Stimulated activated CD8-positive, alpha-beta memory T cell treated with anti-CD3 and anti-CD28 coated beads, Interleukin-7, amount 100 ng/mL, for 48 hours (primary cell): ENCODE measurements at places on chromosomes 16 and 17.

- DNase-seq, result no peak
Observed at GRCh38 chr16:67969254-67970039, 1.0 kb upstream of the SLC12A4 start.

DNA sequence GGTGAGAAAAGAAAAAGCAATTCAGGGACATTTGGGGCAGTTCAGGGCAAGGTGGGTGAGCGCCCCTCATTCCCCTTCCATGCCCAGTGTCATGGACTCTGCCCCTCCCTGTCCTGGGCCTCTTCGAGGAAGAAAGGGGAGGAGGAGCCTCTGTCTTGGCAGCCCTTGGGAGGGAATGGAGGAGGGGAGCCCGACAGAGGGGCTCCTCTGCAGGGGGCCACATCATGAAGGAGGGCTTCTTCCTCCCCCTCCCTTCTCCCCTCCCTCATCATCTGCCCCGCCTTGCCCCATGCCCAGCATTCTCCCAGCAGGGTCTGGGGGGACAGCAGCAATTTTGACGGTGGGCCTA is 33.2 kb upstream of the TAC4 start:
- DNase-seq, result no peak

DNA sequence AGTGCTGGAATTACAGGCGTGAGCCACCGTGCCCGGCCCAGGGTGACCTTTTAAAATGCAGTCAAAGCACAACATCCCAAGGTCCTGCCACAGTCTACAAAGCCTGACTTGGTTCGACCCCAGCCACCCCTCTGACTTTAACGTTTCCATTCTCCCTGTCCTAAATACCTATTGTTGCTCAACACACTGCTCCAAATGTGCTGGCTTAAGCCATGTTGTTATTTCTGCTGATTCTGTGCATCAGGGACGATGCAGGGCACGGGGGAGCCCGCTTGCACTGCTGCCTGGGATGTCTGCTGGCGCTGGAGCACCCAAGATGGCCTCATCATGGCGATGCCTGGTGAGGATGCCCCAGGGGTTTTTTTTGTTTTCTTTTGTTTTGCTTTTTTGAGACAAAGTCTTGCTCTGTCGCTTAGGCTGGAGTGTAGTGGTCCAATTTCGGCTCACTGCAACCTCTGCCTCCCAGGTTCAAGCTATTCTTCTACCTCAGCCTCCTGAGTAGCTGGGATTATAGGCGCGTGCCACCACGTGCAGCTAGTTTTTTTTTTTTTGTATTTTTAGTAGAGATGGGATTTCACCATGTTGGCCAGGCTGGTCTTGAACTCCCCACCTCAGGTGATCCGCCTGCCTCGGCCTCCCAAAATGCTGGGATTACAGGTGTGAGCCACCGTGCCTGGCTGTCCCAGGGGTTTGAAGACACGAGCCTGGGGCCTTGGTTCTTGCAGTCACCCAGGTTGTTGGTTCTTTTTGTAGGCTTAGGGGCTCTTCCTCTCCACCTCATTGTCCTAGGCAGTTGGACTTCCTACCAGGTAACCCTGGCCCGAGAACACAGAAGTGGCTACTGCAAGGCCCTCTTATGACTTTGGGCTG is 22.9 kb downstream of the TMC7 start:
- DNase-seq, result no peak

DNA sequence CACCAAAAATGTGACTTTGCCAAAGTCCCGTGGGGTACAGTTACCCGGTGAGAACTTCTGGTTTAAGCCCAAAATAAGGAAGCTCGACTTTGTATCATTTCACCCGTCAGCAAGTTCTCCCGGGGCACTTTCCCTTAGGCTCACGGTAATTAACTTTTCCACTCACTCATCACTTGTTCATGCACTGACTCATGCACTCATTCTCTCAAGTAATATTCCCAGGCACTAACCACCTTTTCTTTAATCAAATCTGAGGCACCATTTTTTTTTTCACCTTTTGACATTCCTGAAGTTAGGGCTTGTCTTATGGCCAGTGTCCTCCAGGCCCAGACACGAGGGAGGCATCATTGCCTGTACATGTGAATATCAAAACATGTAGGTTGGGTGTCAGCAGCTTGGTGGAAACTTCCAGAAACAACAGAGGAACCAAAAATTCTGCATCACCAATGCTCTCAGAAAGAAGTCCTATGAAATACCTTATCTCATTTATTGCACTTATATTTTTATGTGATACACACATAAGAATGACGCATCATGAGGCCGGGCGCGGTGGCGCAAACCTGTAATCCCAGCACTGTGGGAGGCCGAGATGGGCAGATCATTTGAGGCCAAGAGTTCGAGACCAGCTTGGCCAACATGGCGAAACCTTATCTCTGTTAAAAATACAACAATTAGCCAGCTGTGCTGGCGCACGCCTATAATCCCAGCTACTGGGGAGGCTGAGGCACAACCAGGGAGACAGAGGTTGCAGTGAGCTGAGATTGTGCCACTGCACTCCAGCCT is 36.1 kb upstream of the ATP2C2 start:
- DNase-seq, result no peak

GRCh38 chr17:81715872-81716673 is 4.0 kb downstream of the SLC25A10 start:
- no peak for DNase-seq

GRCh38 chr16:85378145-85379040 is 234.7 kb upstream of the GSE1 start:
- DNase-seq, result no peak

DNA sequence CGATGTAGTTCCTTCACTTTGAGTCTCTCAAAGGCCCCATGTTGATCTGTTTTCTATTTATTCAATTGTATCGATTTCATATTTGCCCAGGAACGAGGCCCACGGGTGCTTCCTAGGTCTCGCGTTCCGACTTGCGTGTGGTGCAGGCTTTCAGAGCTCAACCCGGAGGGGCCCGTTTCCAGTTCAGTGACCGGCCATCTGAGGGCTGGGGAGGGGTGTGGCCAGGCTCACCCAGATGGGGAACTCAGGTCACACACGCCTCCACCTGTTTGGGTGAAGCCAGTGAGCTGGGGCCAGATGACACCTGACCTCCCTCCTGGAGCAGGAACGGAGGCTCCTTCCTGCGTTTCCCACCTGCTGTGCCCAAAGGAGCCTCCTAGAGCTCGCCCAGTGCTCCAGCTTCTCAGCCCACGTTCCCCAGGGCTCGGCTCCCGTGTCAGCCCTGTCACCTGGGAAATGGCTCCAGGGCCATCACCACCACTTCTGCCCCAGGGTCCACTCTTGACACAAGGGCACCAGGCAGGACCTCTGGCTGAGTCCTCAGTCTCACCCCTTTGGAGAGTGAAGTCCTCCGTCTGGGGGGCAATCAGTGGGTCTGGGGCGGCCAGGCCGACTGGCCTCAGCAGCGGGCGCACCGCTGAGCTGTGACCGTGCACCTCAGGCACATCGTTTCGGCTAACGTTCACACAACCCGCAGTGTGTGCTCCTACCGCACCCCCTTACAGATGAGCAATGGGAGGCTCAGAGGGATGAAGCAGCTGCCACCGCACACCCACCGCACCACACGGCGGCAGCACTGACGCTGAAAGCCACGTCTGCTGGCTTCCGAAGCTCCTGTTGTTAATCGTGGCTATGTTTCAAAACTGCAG is 18.0 kb downstream of the FOXF1 start:
- no peak for DNase-seq

GRCh38 chr16:85402910-85403692 is 210.0 kb upstream of the GSE1 start:
- no peak for DNase-seq

DNA sequence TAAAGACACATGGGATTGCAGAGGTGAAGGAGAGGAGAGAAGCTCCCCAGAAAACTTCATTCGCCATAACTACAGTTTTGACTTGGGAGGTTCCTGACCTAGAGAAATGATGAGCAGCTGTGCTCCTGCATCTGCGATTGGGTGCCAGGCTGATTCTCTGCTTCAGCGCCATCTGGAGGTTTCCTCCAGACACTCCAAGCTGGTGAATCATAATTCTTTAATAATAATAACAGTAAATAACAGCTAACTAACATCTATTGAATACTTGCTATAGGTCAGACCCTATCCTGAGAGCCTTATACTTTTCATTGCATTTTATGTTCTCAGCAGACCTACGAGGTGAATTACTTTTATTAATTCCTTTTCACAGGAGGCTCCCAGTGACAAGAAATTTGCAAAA is 575.8 kb downstream of the TOX3 start:
- DNase-seq, result no peak

DNA sequence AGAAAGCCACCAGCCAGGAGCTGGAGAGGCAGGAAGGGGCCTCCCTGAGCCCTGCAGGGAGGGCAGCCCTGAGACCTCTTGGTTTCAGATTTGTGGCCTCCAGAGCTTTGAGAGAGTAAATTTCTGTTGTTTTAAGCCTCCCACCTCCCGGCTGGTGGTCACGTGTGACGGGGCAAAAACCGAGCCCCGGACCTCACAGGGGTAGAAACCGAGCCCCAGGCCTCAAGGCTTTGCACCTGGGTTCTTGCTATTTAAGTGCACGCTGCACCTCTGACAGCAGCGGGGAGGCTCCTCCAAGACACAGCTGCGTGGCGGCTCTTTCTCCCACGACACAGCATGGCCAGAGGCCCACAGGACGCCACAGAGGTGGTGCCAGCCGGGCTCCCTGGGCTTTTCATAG is 17.4 kb upstream of the ZC3H18 start:
- DNase-seq, result no peak

DNA sequence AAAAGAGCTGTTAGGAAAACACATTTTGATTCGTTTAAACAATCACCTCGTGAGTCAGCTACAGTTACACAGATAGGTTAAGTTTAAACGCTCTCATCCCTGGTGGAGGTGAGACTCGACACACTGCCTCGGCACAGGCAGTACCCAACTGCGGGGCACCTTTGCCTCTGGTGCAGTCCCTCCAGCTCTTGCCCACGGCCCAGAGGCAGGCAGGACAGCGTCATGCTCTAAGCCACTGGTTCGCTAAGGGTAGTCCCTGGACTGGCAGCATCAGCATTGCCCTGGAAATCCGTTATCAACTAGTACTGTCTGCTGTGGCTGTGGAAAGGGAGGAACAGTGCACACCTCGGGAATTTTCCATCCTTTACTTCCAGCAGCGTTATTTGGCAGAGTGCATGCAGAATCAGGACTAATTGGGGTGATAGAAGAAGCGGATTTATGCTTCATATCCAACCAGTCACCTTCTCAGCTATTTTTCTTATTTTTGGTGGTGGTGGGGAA is 3.7 kb upstream of the PIK3R6 start:
- DNase-seq, result no peak

- no peak for DNase-seq
Observed at GRCh38 chr17:1050246-1050995, 53.5 kb downstream of the TIMM22 start.

DNA sequence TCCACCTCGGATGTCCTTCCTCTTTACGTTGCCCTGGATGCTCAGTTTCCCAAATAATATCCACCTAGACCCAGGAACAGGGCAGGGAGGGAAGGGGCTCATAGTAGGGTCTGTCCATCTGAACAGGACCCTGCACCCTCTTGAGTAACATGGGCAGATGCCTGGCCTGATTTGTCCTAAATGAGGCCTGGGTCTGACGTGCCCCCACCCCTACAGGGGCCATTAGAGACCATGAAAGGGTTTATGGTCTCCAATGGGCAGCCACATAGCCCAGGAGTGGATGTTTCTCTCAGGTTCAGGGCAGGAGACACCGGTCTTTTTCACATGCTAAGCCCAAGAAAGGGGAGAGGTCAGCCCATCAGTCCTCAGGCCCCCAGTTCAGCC is 6.8 kb downstream of the CACNG1 start:
- DNase-seq, result no peak

GRCh38 chr17:66302761-66303626 is 581 bp downstream of the PRKCA start:
- peak; percentile 22 for DNase-seq

DNA sequence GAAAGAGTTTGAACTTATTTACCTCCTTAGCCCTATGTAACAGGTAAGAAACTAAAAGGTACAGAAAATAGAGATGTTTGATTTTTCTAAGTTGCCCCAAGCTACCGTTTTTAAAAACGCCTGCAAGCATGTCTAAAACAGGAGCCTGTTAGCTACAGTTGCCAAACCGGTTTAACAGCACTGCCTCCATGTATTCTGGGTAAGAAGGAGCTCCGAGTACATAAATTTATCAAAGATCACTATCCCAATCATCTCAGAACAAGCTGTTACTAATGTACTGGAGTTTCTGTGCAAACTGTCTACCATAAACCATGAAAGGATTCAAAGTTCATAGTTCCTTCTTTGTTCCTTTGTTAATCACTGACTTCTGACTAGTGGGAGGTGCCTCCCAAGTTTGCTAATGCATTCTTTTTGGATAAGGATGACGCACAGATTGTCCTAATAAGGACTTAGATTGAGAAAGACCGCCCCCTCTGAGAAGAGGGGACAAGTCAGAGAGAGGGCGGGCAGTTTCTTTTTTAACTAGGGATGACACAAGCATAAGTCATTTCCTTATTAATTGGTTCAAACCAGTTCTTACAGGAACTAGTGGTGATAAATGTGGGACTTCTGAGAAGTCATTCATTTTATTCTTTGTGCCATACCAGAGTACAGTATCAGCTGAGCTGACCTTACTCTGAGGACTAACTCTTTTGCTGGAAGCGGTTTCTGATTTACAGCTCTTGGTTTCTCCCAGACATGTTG is 55.3 kb downstream of the TUBD1 start:
- DNase-seq, result no peak

DNA sequence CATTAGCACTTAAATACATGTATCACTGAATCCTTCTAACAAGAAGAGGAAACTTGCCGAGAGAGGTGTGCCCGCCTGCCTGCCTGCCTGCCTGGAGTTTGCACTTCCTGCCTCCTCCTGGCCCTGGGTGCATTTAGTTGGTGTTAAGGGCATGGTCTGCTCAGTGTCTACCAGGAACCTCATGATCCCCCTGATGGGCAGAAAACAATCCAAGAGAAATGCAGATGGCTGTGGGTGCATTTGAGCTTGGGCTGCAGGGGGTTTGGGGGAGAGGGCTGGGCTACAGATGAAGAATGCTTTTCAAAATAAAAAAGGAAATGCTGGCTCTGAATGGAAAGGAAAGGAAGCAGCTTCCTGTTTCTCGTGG is 10.1 kb downstream of the KSR1 start:
- DNase-seq, result no peak

- DNase-seq, result no peak
Observed at GRCh38 chr17:42009170-42009569, 8.1 kb downstream of the DNAJC7 start.

- DNase-seq, result no peak
Observed at GRCh38 chr17:3918372-3919122, 2.3 kb upstream of the P2RX1 start.

DNA sequence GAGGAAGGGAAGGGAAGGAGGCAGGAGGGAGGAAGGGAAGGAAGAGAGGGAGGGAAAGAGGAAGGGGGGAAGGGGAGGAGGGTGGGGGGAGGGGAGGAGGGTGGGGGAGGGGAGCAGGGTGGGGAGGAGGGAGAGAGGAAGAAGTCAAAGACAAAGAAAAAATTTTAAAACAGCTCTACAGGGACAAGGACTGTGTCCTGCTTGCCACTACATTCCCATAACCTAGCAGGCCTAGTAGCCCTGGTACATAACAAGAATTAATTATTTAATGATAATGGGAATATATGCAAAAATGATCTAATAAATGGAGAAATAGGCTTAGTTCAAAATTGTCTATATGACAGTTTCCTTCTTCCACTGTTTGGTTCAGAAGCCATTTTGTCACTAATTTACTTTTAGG is 47.6 kb upstream of the NOG start:
- DNase-seq, result no peak

- DNase-seq, result no peak
Observed at GRCh38 chr16:68995011-68995504, 110.4 kb upstream of the HAS3 start.
